CD4-positive, alpha-beta T cell treated with Interferon alpha-2 for 1 hour (primary cell): ENCODE measurements at places on chromosomes 3 and 15.

DNA sequence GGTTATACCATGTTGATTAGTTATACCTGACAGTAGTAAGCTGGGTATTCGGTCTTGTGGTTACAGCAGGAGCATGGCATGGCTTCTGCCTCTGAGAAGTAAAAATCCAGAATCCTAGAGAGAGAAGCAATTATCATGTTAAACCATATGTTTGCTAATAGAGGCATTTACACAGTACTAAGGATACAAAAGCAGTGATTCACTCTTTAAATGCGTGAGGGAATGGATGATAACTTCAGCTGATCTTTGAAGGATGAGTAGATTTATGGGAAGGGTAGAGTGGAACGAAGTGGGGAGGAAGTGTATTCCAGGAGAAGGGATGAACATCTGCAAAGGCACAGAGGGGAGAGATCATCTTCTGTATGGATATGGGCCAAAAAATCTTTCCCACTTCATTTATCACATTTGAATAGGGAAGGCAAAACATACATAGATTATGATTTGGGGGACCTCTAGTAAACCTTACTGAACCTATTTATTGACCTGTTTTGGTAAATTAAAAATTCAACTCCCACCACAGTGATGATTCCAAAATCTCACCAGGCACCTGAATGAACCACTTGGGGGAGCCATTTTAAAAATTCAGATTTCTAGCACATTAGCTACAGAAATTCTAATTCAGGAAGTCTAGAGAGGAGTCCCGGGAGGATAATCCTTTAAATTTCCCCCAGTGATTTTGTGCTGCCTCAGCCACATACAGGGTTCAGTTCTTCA is 35.1 kb downstream of the IGSF10 start:
- no peak for DNase-seq

- DNase-seq, result no peak
Measured at GRCh38 chr3:70558956-70559355, 246.5 kb upstream of the MDFIC2 start.

DNA sequence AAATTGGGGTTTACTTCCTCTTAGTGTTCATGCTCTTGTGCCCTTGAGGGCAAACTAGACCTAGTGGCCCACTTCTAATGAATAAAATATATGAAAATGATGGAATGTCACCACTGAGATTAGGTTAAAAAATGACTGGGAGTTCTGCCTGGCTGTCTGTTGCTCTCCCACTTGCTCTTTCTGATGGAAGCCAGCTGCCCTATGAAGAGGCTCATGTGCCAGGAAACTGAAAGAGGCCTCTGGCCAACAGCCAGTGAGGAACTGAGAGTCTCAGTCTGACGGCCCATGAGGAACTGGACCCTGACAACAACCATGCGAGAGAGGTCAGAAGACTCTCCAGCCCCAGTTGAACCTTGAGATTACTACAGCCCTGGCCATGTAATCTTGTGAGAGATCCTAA is 107.1 kb upstream of the FHIT start:
- DNase-seq, result no peak

- no peak for DNase-seq
Measured at GRCh38 chr3:25723802-25724201, 59.1 kb upstream of the TOP2B start.

- peak; percentile 20 for DNase-seq
Measured at GRCh38 chr15:86615816-86616215, 536.1 kb downstream of the AGBL1 start.

- no peak for DNase-seq
Measured at GRCh38 chr3:105790534-105790933, 78.3 kb downstream of the CBLB start.

- no peak for DNase-seq
Measured at GRCh38 chr3:149621218-149622005, 36.4 kb downstream of the WWTR1 start.

GRCh38 chr3:45800611-45801010 is 4.3 kb upstream of the SLC6A20 start:
- no peak for DNase-seq

GRCh38 chr3:25476639-25477038 is 48.6 kb downstream of the RARB start:
- DNase-seq, result no peak

GRCh38 chr3:56677286-56677685 is 5.8 kb downstream of the TASOR start:
- DNase-seq, result no peak

DNA sequence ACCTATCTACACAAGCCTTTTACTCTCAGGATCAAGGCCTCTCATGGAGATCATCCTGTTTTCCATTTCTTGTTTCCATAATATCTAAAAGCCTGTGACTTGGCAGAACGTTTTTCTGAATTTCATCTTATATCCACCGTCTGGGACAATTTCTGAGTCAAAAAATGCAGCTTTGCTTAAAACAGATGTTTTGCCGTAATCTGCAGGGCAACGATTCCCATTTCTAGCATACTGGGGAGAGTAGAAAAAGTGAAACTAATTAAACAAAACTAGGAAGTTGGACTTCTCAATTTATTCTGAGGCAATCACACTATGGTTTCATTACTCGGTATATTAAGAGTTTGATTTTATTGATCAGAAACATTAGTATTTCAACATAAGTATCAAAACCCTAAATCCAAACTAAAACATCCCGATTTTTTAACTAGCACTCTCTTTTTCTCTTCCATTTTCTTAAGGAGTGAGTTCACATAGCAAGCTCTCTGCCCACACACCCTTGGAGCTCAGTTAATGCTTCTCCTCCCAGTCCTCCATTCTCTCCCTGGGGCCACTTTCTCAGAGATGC is 33.6 kb downstream of the SPATA12 start:
- no peak for DNase-seq

DNA sequence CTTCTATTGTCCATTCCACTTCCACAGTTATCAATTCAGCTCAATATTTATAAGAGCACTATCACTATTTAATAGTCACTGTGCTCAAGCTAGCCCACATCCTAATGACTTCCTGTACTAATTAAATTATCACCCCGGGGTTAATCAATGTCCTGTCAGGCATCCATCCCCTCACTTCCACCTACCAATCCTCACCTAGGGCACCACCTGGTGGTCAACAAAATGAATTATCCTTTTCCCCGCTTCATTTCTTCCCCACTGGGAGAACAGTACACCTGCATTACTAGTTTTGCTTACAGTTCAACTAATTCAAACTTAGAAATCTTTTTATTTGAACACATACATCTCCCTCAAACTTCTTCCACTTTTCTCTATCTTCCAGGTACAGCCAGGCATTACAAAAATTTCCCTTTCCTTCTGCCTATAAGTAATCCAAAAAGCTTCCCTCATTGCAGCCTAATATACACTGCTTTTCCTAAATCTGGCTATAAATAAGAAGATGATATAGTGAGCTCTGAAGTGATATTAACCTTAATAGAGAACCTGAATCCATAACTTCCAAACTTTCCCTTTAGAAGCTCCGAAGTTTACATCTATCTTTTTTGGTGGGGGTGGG is 68.5 kb downstream of the TMCC1 start:
- peak; percentile 46 for DNase-seq

GRCh38 chr3:112253301-112253971 is 40.6 kb downstream of the SLC9C1 start:
- no peak for DNase-seq

- peak; percentile 73 for DNase-seq
Measured at GRCh38 chr3:4834403-4834866, 144.8 kb upstream of the BHLHE40 start.

DNA sequence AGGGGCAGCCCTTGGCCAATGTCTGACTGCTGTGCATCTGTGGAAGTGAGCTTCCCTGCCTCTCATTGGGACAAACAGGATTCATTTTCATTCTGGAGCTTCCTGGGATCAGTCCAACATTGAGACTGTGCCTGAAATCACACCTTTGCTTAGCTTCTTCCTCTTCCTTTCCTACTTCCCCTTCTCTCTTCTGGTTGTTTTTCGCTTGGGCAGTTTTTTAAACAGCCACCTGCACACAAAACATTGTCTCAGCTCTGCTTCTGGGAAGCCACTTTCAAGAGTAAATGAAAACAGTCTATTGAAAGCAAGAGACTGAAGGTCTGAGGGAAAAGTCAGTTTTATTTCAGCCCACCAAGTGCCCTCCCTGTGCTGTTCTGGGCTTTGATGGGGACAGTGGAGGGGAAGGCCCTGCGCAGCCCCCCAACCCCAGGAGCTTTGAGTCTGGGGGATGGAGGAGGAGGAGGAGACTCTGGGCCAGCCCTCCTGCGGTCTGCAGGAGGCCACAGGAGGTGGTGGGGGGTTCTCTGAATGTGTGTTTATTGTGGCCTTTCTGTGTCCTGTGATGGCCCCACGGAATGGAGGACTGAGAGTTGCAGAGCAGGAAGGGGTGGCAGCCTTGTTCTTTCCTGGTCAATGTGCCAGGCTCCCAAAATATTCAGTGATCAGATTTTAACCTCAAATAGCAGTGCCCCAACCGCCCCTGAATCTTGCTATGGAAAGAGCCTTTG is 7.8 kb upstream of the ISLR2 start:
- no peak for DNase-seq

DNA sequence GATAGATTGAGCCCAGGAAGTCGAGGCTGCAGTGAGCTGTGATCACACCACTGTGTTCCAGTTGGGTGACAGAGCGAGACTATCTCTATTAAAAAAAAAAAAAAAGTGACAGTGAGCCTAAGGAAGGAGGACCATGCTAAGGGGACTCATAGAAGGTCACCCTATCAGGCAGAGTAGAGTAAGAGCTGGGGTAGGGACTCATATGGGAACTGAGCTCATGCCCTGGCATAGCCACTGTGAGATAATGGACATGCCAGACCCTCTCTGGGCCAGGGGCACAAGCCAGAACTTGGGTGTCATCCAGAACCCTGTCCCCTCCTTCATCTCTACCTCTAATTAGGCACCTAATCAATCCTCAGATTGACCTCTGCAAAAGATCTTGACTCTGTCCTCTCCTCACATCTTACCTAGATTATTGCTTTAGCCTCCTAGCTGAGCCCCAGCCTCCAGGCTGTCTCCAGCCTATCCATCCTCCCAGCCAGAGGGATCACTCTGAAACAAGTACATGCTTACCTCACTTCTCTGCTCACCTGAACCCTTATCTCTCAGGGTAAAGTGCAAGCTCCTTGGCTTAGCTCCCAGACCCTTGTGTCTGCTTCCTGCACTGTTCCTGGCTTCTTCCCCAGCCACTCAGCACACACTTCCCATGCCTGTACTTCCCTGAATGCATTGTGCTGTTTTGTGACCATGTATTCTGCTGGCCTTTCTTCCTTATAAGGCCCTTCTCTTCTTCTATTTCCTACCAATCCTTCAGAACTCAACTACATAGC is 76.4 kb downstream of the DAPK2 start:
- no peak for DNase-seq

GRCh38 chr3:27022096-27022761 is 347.0 kb downstream of the NEK10 start:
- DNase-seq, result no peak

- DNase-seq, result no peak
Measured at GRCh38 chr3:12803371-12803770, 6.9 kb downstream of the CAND2 start.

GRCh38 chr3:184188080-184188479 is 2.1 kb downstream of the ABCF3 start:
- DNase-seq, result no peak

DNA sequence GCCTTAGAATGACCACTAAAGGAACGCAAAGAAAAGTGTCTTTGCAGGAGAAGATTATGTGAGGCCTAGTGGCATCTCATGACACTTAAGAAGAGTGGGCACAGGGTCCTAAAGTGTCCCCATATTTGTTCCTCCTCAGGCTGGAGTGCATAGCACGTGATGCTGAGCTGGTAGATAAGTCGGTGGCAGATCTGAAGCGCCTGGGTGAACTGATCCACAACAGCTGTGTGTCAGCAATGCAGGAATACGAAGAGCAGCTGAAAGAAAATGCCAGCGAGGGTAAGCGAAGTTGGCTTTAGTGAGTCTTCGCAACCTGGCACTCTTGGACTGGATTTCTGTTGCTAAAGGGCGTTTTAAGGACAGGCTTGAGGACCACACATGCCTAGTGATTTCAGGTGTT is 92.6 kb downstream of the CHD2 start:
- DNase-seq, result no peak

- DNase-seq, result no peak
Measured at GRCh38 chr3:40645883-40646282, 121.1 kb downstream of the ZNF621 start.

DNA sequence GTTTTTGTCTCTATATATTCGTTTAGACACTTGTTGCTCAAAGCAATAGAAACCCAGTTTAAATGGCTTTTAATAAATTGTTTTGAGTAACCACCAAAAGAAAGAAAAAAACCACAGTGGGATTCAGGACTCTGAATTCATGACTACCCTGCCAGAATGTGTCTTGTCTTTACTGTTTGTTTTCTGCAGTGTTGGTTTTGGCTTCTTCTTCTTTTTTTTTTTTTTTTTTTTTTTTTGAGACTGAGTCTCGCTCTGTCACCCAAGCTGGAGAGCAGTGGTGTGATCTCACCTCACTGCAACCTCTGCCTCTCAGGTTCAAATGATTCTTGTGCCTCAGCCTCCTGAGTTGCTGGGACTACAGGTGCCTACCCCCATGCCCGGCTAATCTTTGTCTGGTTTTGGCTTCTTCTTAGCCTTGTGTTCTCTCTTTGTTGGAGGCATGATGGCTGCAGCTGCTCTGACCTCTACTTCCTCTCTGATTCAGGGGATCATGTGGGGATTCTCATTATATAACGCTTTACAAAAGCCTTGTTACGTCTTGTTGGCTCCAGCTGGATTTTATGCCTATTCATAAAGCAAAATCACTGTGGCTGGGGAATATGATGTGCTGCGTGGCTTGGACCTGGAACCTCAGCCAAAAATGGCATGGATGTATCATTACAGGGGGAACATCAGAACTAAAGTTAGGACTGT is 54.0 kb downstream of the PLS1 start:
- no peak for DNase-seq

GRCh38 chr3:50122661-50123391 is 32.3 kb upstream of the SEMA3F start:
- no peak for DNase-seq

DNA sequence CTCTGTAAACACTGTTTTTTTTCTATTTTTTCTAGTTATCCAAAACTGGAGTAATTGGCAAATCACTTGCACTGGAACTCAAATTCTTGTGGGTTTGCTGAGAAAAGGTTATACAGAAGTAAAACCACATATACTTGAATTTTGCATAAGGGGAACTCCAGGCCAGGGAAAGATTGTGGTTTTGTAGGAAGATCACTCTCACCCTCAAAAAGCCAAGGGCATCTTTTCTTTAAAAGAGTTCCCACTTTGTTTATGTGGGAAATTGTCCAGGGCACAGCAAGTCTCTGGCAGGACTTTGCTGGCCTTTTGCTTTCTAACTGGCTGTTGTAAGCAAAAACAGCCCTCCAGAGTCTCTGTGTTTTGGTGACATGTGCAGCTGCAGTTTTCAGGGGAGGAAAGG is 340.3 kb upstream of the RBMS3 start:
- no peak for DNase-seq

DNA sequence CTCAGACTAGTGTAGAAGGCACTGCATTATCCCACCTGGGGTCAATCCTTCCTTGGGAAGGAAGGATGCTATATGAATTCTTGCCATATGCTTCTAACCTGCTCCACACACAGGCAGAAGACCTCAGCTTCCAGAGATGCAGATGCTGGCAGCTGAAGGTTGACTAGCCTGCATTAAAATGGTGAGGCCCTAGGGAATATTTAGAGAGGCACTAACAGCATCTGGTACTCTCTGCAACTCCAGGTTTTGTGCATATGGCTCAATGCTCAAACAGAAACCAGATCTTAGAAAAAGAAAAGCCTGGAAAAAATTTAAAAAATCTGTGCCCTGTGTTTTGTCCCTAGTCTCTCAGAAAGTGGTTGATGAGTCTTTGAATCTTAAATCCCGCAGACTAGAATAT is 56.0 kb upstream of the MYRIP start:
- no peak for DNase-seq

GRCh38 chr3:133591271-133591742 is 17.8 kb downstream of the CDV3 start:
- no peak for DNase-seq

- DNase-seq, result no peak
Measured at GRCh38 chr3:23815879-23816278, 10.1 kb downstream of the UBE2E1 start.
